NCI-H446 treated with DMSO at 0.1 percent for 48 hours (cell line): ENCODE measurements at places on chromosomes 3 and 15.
A peak's percentile ranks its signal among the peaks of the same experiment; 100 is the strongest.

DNA sequence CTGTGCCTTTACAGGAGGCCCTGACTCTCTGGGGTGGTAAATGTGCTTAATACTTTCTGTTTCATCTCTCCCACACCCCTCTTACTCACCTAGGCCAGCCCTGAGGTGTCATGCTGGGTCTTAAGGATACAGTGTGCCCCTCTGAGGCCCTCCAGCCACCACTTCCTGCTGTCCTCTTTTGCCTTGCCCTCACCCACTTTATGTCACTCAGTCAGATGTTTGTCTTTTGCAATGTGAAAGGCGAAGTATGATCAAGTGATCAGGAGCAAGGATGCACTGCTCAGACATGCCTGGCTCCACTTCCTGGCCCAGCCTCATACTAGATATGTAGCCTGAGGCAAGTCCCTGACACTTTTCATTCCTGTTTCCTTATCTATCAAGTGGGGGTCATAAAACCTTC lies 339.0 kb upstream of the NR2E3 start:
- DNase-seq: no peak

DNA sequence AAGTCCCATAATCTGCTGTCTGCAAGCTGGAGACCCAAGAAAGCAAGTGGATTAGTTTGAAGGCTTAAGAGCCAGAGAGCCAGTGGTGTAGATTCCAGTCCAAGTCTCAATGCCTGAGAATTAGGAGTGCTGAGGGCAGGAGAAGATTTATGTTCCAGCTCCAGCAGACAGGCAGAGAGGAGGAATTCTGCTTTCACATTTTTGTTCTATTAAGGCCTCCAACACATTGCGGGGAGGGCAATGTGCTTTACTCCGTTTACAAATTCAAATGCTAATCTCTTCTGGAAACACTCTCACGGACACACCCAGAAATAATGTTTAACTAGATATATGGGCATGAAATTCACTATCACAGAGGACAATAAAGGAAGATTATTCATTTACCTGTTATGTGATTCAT lies 54.0 kb downstream of the DPH6 start:
- DNase-seq: no peak

GRCh38 chr15:51580385-51580784 lies 42.2 kb downstream of the DMXL2 start:
- DNase-seq: no peak

GRCh38 chr3:171285287-171285686 lies 174.9 kb downstream of the TNIK start:
- DNase-seq: no peak

- DNase-seq: no peak
Observed at GRCh38 chr3:85571835-85572234, 613.0 kb downstream of the CADM2 start.

DNA sequence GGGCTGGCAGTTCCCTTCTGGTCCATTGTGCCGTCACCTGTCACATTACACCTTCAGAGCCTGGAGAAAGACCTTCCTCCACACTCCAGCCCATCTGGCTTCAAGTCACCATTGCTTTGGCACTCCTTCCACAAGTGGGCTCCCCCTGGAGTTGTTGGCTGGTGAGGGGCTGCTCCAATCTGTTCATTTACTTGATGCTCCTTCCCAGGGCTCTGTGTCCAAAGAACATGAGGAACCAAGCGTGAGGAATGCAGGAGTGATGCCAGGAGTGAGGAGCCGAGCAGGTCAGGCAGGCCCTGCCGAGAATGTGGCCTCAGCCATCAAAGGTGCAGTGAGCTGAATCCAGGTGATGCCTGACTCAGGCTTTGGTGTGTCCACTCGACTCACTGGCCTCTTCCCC lies 57.2 kb downstream of the OXNAD1 start:
- peak; percentile 42 for DNase-seq

DNA sequence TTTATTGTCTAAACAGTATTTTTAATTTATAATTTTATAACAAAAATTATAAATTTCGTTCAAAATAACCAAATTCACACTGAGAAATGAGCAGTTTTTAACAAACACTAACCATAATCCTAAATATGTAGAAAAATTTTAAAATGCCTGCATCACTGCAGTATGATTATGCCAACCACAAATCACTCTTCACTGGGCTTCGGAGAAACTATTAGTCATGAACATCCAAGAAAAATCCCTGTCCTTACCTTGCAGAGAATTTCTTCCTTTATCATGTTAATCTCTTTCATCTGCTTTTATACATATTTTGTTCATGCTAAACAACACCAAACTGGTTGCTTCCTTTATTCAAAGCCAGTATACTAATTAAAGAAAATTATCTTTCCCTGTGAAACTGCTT lies 511.0 kb upstream of the ALCAM start:
- no peak for DNase-seq

GRCh38 chr3:106114220-106114619 lies 245.4 kb upstream of the CBLB start:
- no peak for DNase-seq

GRCh38 chr3:132090921-132091320 lies 56.1 kb upstream of the CPNE4 start:
- no peak for DNase-seq

GRCh38 chr15:92809880-92810361 lies 90.2 kb upstream of the CHD2 start:
- peak; percentile 17 for DNase-seq

- DNase-seq: no peak
Observed at GRCh38 chr15:29071232-29071881, 185.6 kb downstream of the APBA2 start.

GRCh38 chr3:184791171-184791570 lies 20.8 kb upstream of the VPS8 start:
- DNase-seq: no peak

- no peak for DNase-seq
Observed at GRCh38 chr3:197847866-197848401, 56.9 kb downstream of the LRCH3 start.

DNA sequence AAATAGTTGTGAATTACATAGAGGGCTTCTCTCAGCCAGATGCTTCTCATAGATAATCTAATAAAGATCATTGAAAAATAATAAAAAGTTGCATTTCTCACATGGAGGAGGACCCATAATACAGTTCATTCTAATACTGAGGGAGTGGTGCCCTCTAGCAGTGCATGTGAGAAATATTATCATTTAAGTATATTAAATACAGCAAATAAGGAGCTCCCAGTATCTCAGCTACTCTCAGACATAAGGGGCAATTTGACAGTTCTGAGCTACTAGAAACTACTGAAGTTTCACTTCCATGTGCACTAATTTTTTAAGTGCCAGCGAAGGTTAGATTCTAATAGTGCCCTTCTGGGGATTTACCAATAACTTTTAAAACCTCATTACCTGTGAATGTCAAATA lies 188.3 kb downstream of the IL5RA start:
- DNase-seq: no peak

GRCh38 chr3:37375184-37376127 lies 201.1 kb upstream of the LRRFIP2 start:
- no peak for DNase-seq

DNA sequence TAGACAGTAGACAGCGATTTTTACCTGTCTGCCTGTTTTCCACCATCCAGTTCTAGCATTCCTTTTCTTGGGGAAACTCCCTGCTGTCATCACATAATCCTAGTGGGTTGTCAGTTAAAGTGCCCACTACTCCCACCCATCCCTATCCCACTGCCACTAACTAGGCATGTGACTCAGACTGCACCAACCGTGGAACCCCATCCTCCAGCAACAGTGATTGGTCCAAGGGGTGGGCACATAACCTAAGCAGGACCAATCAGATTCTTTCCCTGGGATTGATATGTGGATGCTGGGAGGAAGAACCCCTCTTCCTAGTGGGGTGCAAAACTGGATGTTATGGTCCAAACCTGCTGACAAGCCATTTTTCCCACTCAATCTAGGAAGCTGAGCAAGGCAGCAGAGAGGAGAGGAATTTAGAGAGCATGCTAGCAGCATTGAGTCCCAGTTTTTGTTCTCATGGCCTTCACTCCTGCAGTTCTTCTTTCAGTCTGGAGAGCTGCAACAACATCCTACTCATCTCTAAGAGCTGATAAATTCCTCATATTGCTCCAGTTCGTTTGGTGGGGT lies 3.9 kb upstream of the INSYN1 start:
- DNase-seq: no peak

- no peak for DNase-seq
Observed at GRCh38 chr15:28101201-28101600, 2.1 kb upstream of the OCA2 start.

GRCh38 chr3:189727898-189728297 lies 96.7 kb downstream of the TP63 start:
- no peak for DNase-seq

DNA sequence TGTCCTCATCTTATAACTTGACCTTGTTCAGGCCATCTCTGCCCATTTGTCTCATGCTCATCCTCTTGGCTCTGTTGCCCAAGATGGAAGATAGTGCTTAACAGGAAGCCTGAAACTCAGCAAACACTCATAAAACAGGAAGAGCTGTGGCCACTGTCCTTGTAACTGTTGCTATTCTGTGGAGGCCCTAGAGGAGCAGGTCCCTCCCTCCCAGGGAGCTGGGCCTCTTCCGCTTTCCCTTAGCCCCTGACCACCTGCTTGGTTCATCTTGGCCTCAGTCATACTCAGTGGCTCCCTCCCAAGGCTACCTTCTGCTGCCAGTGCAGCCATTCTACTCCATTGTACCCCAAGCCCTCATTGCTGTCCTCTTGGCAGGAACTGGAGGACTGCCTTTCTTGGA lies 3.5 kb downstream of the MAPKAPK3 start:
- DNase-seq: no peak

GRCh38 chr3:58052373-58053273 lies 44.4 kb downstream of the FLNB start:
- DNase-seq: no peak

DNA sequence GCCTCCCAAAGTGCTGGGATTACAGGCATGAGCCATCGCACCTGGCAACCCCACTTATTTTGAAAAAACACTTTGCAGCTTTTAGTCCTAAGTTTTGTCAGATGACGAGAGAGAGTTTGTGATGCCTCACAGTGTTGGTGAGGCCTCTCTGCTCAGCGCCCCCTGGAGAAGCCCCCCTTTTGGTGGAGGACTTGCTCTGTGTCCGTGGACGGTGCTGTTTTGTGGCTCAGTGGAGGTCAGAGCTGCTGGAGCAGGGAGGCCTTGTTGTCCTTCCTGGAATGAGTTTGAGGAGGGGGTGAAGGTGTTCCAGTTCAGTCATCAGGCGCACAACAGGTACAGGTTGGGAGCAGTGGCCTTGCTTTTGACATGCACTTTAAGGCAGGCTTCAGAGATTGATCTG lies 58.0 kb downstream of the PGPEP1L start:
- DNase-seq: no peak

GRCh38 chr3:101036213-101036618 lies 43.0 kb upstream of the ABI3BP start:
- DNase-seq: no peak

- no peak for DNase-seq
Observed at GRCh38 chr15:74167891-74168331, 5.6 kb upstream of the ISLR start.

DNA sequence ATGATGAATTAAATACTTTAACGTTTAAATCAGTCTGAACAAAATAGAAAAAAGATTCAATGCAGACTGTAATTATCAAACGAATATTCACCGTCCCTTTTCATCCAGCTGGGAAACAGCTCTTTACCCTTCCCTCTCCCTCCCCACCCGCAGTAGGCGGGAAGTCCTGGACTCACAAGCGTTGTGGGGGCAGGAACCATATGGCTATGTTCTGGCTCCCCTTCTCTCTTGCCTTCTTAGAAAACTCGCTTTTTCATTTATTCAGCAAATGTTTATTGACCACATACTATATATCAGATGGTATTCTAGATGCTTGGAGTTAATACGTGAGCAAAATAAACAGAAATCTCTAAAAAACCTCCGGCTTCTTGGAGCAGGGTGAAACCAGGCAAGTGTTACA lies 715 bp upstream of the SCAPER start:
- DNase-seq: no peak

DNA sequence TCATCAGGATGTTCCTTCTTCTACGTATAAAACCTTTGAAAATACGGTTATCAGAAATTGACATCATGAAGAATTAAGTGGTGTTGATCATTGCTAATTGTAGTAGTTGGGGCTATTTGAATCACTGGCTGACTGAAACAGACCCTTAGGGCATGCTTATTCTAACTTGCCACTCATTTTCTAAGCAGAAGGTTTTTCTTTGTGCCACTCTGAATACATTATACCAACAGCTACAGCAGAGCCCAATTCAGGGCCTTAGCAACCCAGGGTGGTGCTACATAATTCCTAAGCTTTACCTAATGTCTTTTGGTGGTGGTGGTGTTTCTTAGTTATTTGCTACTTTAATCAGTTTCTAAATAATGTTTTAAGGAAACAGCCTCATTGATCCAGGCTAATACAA lies 524.2 kb downstream of the NLGN1 start:
- DNase-seq: no peak

GRCh38 chr3:11832981-11833905 lies 13.4 kb downstream of the TAMM41 start:
- DNase-seq: no peak
